HFF-Myc (cell line): ENCODE measurements at places on chromosomes 12 and 14.

DNA sequence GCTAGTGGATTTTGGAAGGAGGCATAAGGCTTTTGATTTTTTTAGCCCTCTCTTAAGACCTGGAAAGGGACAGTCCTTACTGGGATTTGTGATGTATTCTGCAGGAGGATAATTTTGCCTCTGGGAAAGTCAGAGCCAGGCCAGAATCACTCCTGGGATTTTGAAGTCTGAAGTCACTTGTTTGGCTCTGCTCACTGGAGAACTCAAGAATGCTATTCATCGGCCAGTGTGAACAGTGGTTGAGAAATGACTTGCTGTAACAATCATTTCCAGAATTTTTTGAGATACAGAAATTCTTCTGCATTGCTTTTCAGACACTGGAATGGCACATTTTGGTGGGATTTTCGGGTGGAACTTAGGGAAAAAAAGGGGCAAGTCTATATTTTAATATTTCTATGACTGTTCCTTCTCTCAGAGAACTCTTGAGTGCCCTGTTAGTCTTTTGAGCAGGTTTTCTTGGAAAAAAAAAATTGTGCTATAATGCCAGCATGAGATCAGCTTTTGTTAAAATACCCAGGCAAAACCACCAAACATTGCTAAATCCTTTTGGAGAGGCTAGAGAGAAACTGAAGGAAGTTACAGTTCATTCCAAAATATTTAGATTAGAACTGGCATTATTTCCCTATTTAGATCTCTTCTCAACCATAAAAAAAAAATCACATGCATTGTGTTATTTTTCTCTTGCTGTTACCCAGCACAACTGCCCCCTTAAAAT lies 26.1 kb upstream of the BHLHE41 start:
- no peak for DNase-seq

GRCh38 chr14:82159624-82160023 lies 626.0 kb upstream of the SEL1L start:
- DNase-seq, result no peak

DNA sequence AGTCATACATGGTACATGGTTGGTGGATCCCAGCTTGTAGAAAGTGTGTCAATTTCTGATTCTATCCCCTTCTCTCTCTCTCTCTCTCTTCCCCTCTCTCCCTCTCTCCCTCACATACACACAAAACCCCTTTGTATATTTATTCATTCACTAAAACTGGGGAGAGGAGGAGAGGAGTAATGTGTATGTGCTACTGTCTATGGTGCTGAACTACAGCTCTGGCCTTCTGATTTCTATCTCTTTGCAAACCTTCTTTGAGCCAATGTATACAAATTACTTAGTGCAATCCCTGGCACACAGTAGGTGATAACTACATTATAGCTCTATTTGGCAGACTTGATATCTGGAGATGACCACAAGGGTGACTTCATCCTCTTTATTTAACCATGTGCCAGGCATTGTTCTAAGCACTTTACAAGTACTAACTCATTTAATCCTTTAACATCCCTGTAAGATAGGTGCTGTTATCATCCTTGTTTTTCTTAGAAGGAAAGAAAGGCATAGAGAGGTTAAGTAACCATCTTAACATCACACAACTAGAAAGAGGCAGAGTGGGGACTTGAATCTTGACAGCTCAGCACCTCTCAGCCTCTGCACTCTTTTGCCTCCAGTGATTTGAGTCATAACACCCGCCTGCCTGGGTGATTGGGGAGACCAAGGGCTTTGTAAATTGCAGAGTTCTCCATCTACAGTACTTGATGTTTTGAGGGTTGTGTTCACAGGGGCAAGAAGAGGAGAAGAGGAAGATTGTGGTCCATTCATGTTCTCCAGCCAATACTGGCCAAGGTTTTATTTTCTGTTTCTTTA lies 21.3 kb downstream of the RPH3A start:
- DNase-seq, result no peak

GRCh38 chr14:36021030-36021422 lies 155.5 kb downstream of the PTCSC3 start:
- DNase-seq, result no peak

DNA sequence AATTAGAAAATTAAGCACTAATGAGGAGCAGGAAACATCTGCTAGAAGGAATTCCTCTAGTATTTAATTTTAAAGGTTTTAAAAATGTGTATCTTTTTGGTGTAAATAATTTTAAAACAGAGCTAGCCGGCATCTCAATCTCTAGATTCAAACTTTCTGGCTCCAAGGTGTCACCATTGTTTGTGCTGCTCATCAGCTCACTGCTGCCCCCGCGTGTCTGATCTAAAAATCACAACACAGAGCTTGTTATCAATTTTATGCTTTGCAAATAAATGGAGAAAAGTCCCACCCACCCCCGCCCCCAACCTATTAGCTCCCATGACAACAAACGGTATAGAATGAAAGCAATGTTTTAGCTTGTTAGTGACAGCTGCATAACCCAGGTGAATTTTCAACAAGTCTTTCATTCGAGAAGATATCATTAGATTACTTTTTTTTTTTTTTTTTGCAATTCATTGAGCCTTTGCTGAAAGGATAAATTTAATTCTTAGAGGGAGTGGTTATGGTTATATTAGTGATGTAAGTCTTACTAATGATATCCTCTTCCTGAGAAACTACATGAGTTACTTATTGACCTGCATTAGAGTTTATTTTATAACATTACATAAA lies 11.3 kb upstream of the ABHD12B start:
- peak; percentile 70 for DNase-seq

- DNase-seq, result peak; percentile 82
Observed at GRCh38 chr12:49983892-49984291, 11.1 kb downstream of the AQP6 start.

GRCh38 chr14:99757331-99758070 lies 35.7 kb upstream of the EML1 start:
- DNase-seq, result peak; percentile 94

DNA sequence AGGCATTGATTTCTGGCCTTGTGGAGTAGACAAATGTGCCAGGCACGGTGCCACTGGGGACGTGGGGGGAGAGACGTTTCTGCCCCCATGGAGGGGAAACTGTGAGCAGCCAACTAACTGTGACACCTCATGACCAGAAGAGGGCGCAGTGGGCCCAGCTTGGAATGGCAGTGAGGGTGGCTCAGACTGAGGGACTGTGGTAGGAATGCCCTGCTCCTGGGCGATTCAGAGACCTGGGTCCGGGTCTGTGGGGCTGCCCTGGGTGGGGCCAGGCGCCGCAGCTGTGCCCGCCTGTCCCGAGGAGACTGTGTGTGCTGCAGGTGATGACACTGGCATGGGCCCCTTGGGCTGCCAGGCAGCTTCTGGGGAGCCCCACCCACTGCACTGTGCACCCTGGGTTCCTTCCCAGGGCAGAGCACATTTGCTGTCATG lies 60.6 kb downstream of the SLC25A47 start:
- no peak for DNase-seq

GRCh38 chr14:98840091-98840490 lies 431.9 kb downstream of the BCL11B start:
- no peak for DNase-seq

GRCh38 chr12:23888396-23889068 lies 60.9 kb downstream of the SOX5 start:
- no peak for DNase-seq

DNA sequence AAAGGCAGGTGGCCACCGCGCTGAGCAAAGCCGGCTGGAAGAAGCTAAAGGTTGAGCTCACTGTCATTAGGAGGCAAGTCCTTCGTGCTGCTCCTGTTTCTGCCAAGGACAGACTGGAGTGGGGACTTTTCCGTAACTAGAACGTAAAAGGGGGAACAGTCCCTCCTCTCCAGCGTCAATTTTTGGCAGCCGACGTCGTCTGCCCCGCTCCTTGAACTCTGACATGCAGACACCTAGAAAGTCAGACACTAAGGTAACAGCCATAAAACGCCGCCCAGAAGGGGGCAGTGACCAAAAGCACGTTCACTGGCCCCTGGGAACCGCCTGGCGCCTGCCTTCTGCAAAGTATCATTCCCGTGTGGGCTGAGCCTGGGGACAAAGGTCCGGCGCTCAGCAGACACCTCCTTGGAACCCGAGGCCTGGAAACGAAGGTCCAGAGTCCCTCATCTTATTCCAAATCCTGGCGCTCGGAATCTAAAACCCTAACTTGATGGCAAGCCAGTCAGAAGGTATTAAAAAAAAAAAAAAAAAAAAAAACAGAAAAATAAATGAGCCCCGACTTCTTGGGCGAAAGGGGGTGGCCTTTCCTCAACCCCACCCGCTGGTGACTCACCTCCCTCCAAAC lies 1.1 kb upstream of the LRP1 start:
- DNase-seq, result no peak

GRCh38 chr12:3045989-3046388 lies 31.2 kb upstream of the TSPAN9 start:
- no peak for DNase-seq

GRCh38 chr12:46509135-46509534 lies 136.6 kb upstream of the SLC38A2 start:
- no peak for DNase-seq

DNA sequence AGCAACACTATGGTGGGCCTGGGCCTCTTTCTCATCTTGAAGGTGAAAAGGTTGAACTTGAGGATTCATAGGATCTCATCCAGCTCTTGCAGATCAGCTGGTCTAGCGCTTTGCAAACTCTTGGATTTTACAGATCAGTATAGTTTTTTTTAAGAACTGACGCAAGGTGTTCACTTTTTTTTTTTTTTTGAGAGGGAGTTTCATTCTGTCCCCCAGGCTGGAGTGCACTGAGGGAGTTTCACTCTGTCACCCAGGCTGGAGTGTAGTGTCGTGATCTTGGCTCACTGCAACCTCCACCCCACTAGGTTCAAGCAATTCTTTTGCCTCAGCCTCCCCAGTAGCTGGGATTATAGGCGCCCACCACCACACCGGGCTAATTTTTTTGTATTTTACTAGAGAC lies 20.4 kb upstream of the LGMN start:
- no peak for DNase-seq

GRCh38 chr12:113386866-113387566 lies 16.7 kb downstream of the SDS start:
- no peak for DNase-seq

DNA sequence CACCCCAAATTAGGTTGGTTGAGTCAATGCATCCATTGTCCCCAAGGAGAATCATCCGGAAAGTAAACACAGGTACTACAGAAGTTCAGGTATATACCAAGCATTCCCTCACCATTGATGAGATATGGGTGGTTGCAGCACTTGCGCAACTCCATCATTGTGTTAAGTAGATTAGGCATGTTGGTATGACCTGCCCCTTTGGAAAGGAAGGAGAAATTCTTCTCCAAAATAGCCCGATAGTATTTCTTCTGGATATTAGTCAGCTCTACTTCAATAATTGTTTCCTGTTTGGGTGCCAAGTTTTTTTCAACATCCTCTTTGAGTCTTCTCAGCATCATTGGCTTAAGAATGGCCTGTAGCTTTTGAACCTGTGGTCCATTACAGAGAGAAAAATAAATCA lies 21.3 kb upstream of the SUPT16H start:
- DNase-seq, result no peak

GRCh38 chr14:22304326-22304725 lies 284.7 kb downstream of the DAD1 start:
- DNase-seq, result no peak

DNA sequence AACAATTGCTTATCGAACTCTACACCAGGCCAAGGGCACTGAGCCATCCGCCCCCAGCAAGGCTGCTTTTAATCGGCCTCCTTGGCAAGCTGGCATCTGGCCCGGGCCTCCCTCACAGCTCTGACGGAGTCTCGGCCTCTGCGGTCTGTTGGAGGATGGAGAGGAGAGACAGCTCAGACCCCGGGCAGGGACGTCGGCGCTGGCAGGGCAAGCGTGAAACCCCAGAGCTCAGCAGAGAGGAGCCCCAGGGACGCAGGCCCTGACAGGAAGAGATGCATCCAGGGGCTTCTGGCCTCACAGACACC lies 17.5 kb downstream of the CAMKK2 start:
- no peak for DNase-seq

- DNase-seq, result no peak
Observed at GRCh38 chr12:25266497-25266896, 15.8 kb upstream of the KRAS start.

DNA sequence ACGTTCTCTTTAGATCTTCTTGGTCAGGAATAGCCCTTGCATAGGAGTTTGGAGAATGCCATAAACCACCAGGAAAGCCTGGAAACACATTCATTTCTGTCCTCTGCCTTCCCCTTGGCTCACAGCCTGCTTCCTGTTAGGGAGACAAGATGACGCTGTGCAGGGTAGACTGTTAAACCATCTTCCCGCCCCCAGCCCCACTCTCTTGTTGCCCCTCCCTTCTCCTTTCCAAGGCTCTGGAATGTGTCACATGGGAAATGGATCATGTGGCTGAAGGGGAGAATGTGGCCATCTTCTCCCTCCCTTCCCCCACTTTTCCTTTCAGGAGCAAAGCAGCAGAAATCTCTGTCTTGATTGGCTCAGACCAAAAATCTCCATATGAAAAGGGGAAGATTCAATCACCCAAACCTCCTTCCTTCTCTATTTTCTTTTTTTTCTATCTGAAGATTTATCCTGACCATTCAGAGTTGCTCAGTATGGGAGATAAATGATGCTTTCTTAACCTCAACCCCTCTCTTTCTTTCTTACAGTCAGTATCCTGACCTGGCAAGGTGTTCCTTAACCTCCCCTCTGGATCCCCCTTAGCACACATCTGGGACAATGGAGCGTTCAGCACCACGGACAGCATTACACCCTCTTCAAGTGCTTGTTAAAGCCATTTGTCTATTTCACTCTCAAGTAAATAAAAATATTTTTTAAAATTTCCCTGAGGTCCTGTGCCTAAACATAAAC lies 11.4 kb downstream of the GPR19 start:
- no peak for DNase-seq

GRCh38 chr14:59195912-59196311 lies 7.4 kb downstream of the DAAM1 start:
- DNase-seq, result no peak

DNA sequence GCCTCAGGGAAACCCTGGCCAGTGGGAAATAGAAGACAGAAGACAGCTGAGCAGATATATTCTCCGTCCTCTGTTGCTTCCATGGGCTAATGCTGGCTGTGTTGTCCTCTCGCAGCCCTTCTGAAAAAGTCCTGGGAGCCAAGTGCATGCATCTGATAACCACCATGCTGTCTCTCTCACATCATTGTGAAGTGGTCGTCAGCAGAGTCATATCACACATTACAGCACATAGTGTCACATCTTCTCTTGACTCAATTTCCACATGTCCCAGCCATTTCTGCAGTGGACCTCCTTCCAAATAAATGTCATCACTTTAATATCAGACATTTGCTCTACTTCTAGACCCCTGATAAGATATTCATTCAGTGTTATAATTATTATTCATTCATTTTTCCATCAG lies 3.8 kb downstream of the TAS2R20 start:
- DNase-seq, result no peak

DNA sequence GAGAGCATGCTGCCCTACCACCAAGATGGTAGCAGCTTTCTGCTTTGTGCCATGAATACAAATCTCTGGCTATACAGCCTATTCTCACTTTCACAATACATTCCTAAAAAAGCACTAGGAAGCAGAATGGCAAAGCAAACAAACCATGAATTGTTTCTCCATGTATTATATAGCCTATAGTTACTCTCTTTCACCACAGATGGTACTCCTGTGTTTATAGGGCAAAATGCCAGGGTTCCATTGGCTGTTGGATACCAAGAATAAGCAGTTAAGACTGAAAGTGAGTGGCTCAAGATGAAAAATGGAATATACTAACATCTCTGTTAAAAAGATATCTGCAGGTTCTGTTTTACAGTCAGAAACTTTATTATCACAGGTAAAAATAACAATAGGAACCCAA lies 11.1 kb downstream of the ARF3 start:
- no peak for DNase-seq

GRCh38 chr14:44741431-44741830 lies 220.3 kb downstream of the KLHL28 start:
- no peak for DNase-seq
